Uterus (tissue), 4 donors: ENCODE measurements at places on chromosomes 2 and 18. TPM values are rescaled to one million over a fixed set of nuclear protein-coding genes. Genes with fewer than 3 reads are reported as not detected.
A peak's percentile ranks its signal among the peaks of the same experiment; 100 is the strongest.

The LCT gene
- not detected for total RNA-seq

The LONRF2 gene
- 27.9 TPM for total RNA-seq

The PLGLB2 gene
- total RNA-seq, result not detected

The RAB6C gene
- total RNA-seq, result 0.41 TPM

The TACR1 gene
- 10.6 TPM for total RNA-seq

GRCh38 chr2:170313347-170313991 lies 135.5 kb downstream of the MYO3B start:
- no peak for DNase-seq

DNA sequence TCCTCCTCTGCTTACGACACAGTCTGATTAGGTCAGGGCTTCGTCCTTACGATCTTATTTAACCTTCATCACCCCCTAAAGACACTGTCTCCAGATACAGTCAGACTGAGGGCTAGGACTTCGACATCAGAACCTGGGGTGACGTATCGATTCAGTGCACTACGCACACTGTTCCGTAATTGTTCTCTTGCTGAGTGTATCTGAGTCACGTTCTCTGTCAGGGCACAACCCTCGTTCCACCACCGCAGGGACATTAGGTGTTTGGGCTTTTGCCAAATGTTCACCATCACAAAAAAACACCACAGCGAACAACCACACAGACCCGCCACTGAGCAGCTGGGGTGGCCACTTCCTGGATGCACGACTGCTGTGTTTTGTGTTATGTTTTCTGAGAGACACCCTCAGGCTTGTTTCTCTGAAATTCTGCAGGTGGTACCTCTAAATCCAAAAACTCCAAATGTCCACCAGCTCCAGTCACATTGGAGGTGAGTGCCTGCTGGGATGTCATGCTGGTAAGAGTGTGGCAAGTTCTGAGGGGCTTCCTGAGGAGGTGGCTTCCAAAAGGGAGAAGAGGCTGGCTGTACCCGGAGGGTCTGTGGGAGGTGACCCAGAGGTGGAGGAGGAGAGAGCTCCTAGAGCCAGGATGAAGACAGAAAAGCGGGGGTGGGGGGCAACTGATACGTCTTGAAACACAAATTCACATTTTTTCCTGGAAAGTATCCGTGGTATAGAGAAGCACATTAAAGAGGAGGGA lies 66.6 kb downstream of the ADNP2 start:
- DNase-seq, result no peak

DNA sequence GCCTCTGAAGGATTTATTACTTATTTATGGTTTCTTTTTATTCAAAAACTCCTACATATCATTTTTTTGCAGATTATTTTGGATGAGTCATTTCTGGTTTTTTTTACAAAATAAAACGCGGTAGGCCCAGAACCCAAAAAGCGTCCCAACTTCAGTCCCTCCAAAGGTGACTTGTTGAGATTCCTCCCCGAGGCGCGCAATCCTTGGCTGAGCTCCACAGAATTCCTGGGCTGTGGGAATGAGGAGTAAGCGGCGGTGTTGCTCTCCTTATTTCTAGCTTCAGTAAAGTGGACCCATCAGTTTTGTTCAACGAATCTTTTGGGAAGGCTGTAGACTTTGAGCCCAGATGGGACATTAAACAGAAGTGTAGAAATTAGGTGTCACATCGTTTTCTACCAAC lies 67.0 kb upstream of the RMP24 start:
- DNase-seq, result no peak

- no peak for DNase-seq
Measured at GRCh38 chr2:58055033-58055786, 8.6 kb downstream of the VRK2 start.

DNA sequence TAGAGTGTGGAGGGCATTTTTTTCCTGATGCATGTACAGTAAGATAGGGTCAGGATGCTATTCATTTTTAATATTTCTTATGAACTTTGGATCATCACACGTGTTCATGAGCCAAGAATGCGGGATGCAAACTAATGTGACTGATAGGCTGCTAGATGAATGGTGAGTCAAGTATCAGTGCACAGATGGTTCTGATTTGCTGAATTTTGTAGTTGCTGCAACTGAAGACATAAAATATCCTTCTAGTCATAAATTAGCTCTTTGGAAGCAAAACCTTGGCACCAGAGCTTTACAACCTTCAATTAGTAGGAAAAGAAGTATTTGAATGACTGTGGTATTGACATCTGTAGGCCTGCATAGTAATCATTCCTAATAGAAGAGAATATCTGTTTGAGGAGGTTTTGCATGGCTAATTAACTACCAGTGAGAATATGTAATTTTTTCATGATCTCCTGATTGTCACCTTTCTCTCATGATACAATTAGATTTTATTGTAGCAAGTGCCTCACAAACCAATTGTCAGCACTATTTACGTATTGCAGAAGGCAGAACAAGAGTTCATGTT lies 94.0 kb downstream of the VRK2 start:
- no peak for DNase-seq

GRCh38 chr18:9095297-9096006 lies 7.0 kb upstream of the NDUFV2 start:
- DNase-seq, result no peak

- DNase-seq, result no peak
Measured at GRCh38 chr18:70385474-70385873, 96.6 kb downstream of the SOCS6 start.

- peak; percentile 27 for DNase-seq
Measured at GRCh38 chr18:7037470-7037869, 80.1 kb downstream of the LAMA1 start.

DNA sequence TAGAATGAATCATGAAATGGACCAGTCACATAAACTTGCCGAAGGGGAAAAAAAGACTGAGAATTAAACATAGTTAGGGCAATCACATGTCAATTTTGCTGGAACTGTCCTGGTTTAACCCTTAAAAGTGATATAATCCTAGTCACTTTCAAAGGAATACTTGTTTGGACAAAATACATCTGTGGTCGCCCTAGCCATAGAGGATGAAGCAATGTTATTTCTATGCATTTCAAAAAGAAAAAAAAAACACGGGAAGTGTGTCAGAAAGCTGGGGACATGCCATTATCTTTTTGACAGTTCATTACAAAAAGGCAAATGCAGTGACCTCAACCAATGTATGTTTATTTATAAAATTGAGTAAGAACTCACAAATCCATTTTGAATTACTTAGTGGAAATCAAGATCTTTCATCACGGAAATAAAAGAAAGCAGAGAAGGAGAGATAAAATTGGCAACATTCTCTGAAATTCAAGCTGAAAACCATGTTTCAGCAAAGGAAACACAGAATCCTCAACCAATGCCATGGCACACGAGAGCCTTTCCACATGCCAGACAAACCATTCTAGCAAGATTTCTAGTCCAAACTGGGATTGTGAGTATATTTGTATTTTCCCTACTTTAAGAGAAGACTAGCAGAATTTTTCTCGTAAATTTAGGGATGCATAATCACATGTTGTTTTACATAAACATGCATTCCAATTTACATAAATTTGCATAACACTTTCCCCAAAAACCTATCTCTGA lies 854.3 kb upstream of the ACVR2A start:
- DNase-seq, result no peak

DNA sequence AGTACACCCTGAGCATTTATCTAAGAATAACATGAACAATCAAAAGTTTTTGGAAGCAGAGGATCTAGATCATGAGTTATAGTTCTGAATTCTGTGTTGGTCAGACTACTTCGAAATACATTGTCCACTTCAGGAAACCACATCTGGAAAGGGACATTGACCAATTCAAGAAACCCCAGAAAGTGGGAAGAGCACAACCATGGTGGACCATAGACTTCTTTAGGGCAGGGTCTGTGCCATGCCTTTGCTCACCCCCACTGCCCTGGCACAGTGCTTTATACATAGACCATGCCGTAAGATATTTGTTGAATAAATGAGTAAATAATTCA lies 44.3 kb upstream of the CYP1B1 start:
- DNase-seq, result no peak

- no peak for DNase-seq
Measured at GRCh38 chr2:20333738-20334137, 16.9 kb downstream of the PUM2 start.

- DNase-seq, result no peak
Measured at GRCh38 chr18:492451-492850, 8.1 kb downstream of the COLEC12 start.

DNA sequence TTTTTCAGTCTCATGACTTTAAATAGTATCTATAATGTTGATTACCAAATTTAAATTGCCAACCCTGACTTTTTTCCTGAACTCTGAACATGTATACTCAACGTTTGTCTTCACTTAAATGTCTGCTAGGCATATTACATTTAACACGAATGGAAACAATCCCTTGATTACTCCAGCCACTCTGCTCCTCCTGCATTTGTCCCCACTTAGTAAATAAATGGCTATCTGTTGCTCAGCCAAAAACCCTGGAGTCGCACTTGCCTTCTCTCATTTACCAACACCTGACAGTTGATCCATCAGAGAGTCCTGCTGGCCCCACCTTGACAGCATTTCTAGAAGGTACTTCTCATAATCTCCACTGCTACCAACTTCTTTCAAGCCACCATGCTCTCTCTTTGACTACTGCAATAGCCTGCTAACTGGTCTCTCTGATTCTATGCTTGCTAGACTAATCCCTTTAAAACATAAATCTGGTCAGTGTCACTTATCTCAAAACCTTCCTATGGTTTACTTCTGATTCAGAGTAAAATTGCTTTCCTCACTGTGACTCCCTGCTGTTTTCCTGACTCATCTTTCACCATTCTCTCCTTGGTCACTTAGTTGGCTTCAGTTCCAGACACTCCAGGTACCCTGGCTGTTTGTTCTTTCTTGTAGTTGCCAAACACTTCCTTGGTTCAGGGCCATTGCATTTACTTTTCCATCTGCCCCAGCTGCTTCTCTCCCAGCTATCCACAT lies 31.9 kb downstream of the SPAG16 start:
- no peak for DNase-seq

DNA sequence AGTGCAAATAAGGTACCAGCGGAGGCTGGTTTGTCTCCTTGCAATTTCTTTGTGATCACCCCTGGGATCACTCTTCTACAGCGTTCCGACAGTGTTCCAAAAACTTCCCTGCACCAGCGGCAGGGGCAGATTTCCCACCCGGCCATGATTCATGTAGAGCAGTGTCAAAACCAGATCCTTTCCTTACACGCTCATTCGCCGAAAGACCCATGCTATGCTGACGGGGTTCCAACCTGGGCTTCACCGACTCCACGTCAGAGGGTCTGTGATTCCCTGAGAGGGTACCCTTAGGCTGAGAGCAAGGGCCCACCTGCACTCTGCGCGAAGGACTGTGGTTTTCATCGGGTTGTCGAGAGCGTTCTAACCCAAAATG lies 423 bp upstream of the TTC27 start:
- peak; percentile 58 for DNase-seq

GRCh38 chr2:195686564-195686963 lies 29.5 kb downstream of the SLC39A10 start:
- no peak for DNase-seq

DNA sequence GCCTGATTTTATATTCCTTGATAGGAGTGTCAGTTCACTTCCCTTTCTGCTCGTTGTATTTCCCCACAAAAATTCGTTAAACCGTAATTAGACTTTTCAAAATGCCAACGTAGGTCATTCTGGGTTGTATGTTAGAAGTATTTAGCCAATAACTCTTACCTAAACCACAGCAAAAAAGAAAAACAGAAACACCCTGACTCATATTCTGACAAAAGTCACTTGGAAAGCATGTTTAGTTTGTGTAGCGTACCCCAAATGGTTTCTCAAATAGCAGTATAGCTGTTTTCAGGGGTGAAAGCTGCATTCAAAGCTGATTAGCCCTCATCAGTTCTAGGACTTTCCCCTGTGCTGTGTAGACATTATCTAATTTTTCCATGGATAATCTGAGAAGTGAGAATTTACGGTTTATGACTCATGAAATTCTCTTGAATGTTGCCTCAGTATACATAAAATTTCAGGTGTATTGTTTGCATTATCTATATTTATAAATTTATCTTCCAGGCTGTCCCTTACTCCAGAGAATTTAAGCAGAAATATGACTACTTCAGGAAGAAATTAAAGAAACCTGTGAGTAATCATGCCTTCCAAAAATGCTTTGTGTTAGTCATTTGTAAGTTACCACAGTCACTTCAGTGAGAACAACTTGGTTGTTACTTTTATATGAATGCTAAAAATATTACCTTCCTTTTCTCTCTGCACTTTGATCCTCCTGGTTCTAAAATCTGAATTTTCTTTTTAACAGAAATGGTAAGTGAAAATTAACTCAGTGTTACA lies 264.9 kb downstream of the ALPK2 start:
- DNase-seq, result no peak
